ENCODE measurements at places on chromosomes 1 and 21.

DNA sequence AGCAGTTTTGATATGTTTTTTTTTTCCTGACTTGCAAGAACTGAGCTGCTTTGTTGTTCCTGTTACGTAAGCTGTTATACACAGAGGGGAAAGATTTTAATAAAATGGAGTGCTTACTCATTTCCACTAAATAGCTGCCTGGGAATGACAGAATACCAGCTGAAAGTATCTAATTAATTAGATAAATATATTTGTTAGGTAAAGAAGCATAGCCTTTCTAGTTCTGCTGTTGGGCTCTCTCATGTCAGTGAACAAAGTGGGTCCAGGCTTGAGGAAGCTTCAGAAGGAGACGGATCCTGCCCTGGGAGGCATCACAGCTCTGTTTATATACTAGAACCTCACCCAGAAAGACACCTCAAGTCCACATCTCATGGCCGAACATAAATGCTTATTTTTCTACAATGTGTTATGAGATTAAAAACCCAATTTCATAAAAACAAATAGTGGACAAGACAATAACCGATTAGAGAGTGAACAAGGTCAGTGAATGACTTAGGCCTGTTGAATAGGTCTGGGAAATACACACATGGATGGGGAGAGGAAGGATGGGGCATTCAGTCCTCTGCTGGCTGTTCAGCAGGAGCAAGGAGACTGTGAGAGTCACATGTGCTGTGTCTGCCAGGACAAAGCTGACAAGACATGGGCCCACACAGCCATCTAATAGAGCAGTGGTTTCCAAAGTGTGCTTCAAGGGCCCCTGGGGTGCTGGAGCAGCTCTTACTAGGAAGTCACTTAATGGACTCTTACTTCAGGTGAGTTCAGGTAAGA is 20.6 kb downstream of the TRAF5 start:
- DNase-seq = no peak

DNA sequence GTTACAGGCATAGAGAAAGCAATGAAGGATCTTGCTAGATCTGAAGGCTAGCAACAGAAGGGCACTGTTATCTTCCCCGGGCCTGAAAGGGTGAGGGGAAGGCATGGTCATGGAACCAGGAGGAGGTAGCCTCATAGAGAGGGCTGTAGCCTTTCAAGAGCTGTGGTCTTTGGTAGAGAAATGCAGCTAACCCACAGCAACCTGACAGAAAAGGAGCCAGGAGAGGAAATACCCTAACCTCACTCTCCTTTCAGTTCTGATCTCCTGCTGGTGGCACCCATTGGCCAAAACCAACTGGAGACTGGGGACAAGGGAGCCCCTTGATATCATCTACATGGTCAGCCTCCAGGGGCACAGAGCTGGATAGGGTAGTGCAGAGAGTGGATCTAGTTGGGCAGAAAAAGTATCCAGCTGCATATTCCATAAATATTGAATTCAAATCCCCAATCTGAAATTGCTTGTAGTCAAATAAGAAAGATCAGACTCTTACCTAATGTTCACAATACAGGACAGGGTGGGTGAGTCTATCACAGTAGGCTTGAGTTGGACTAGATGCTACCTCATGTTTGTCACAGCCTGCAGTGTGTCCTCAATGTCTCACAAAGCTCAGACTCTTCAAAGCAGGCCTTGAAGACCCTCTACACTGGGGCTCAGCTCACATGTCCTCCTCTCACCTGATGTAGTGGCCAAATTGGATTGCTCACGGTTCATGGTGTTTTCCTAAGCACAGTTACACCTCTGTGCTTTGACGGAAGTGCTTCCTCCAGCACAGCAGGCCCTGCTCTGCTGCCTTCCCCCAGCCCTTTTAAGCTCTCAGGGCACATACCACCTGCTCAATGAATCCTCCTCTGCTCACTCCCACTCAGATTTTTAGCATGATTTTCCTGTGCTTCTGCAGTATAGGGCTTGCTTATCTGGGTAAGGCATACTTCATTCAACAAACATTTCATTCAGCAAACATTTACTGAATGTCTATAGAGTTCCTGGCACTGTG is 74.1 kb upstream of the JUN start:
- DNase-seq = no peak

- no peak for DNase-seq
Observed at GRCh38 chr1:179742291-179742690, 800 bp upstream of the FAM163A start.

GRCh38 chr1:119919241-119919640 is 22.9 kb upstream of the ADAM30 start:
- no peak for DNase-seq

- no peak for DNase-seq
Observed at GRCh38 chr1:29113413-29114117, 10.1 kb downstream of the TMEM200B start.

GRCh38 chr1:153394391-153394790 is 3.5 kb upstream of the S100A8 start:
- no peak for DNase-seq
